ENCODE measurements at places on chromosomes 1 and 21.

DNA sequence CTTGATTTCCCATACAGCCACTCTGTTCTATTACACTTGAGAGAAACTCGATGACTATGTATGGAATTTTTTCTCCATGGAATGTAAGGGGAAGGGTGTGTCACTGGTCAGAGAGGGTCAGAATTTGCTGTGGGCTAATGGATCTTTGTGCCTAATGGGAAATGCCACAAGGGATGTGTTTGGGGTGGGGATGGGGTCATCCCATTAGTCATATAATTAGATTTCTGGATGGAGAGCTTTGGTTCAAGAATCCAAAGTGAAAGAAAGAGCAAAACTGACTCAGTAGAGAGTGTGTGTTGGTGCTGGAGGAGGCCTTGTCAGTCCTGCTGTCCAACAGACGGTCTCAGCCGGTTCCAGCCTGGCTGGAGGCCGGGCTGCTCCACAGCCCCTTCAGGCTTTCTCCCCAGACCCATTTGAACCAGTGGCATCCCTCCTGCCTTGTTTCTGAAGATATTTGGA, 86.4 kb downstream of the LAMC2 start:
- DNase-seq = no peak
- H3K4me3 ChIP-seq = no peak overlapping the region
- H3K27ac ChIP-seq = peak overlapping the region; percentile 25
- peaks cover 20% of the 10 kb centered on the region for H3K4me1 ChIP-seq

DNA sequence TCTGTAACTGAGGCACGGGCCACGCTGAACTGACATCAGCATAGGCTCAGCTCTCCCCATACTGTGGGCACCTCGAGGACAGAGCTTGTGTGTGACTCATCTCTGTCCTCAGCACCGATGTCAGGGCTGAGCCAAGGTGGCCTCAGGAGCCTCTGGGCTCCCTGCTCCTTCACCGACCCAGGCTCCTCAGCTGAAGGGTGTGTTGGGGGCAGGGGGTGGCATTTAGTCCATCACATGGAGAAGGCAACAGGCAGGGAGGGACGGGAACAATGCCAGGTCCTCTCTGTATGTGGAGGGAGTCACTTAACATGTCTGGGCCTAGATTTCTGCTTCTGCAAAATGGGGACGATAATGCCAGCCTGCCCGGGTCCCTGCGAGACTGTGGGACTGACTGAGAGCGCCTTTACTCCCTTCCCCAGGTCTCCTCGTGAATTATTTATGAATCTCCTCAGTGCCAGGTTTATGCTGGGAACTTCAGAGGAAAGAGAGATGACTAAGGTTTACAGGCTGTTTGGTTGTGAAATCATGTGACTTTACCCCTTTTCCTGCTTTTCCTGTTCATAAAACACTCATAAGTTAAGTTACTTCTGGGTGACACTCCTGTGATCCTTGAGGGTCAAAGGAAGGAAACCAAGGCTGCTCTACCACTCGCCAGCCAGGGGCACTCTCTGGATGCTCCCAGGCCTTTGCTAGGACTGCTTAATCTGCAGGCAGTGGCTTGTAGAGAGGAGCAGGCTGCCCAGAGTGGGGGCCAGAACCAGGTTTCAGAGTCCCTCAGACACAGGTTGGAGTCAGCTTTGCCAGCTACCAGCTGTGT, 16.2 kb downstream of the TTC39A start:
- H3K4me3 ChIP-seq = no peak overlapping the region
- DNase-seq = no peak
- no peaks in the 10 kb centered on the region for H3K27me3 ChIP-seq

DNA sequence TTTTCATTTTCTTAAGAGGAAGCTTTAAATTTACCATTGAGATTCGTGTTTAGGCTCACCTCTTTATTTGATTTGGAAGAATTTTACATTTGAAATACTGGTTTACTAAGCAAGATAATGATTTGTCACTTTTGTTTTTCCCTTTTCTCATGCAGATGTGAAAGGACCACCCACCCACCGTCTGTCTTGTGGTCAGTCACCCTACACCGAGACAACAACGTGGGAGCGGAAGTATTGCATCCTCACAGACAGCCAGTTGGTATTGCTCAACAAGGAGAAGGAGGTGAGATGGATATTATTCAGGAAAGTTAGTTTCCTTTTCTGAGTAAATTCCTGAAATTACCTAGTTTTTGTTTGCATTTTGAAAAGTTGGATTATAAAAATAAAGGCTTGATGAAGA, 189.5 kb downstream of the RASAL2 start:
- no peak overlapping the region for H3K27ac ChIP-seq
- no peaks in the 10 kb centered on the region for H3K27me3 ChIP-seq
- H3K4me3 ChIP-seq = no peak overlapping the region
- no peaks in the 10 kb centered on the region for H3K36me3 ChIP-seq
- DNase-seq = no peak

GRCh38 chr21:46322351-46323226, 1.1 kb downstream of the C21orf58 start:
- H3K27ac ChIP-seq = no peak overlapping the region
- no peak for DNase-seq
- H3K4me3 ChIP-seq = peak overlapping the region; percentile 100
- H3K4me1 ChIP-seq = peaks cover 30% of the 10 kb centered on the region
- H3K27me3 ChIP-seq = no peaks in the 10 kb centered on the region
- H3K36me3 ChIP-seq = no peaks in the 10 kb centered on the region

GRCh38 chr1:170471398-170472053, 60.4 kb upstream of the GORAB start:
- no peaks in the 10 kb centered on the region for H3K27me3 ChIP-seq
- H3K36me3 ChIP-seq = no peaks in the 10 kb centered on the region
- no peak overlapping the region for H3K4me3 ChIP-seq
- no peaks in the 10 kb centered on the region for H3K4me1 ChIP-seq

GRCh38 chr1:210061992-210062391, 124.0 kb downstream of the SYT14 start:
- no peak overlapping the region for H3K4me3 ChIP-seq
- no peak for DNase-seq
- H3K36me3 ChIP-seq = no peaks in the 10 kb centered on the region
- H3K27ac ChIP-seq = no peak overlapping the region
- no peaks in the 10 kb centered on the region for H3K4me1 ChIP-seq
- H3K27me3 ChIP-seq = no peaks in the 10 kb centered on the region

GRCh38 chr1:155884982-155885381, 25.6 kb downstream of the SYT11 start:
- DNase-seq = no peak
- H3K4me1 ChIP-seq = no peaks in the 10 kb centered on the region
- no peak overlapping the region for H3K27ac ChIP-seq
- no peaks in the 10 kb centered on the region for H3K27me3 ChIP-seq
- no peak overlapping the region for H3K4me3 ChIP-seq

DNA sequence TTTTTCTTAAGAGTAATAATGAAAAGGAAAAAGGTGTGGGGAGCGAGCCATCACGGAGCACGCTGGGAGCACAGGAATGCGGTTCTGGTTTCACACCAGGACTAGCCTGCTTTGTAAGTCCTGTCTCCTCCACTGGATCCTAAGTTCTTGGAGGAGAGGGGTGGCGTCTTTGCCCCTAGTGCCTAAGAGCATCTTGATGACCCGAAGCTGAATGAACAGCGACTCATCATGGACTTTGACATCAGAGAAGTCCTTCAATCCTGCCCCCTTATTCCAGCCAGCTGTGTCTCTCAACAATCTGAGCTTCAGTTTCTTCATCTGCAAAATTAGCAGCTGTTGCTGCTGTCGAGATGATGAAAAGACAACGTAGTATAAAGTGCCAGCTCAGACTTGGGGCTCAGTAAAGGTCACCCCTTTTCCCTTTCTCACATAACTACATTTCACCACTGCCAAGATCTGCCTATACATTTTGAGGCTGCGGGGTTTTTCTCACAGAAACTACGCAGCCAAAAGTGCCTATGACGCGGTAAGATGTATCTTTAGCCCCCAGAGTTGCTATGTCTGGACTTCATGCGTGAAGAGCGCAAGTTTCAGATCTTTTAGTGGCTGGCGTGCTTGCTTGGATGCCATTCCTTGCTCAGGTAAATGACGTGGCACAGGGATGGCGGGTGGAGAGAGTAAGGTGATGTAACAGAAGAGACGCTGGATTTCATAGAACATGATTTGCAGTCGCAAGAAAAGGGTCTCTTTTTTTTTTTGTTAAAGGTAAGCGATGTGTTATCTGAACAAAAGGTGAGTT, 4.9 kb upstream of the PRDM2 start:
- H3K27me3 ChIP-seq = peaks cover 17% of the 10 kb centered on the region
- peaks cover 4% of the 10 kb centered on the region for H3K4me1 ChIP-seq
- H3K4me3 ChIP-seq = no peak overlapping the region
- no peak for DNase-seq
- no peak overlapping the region for H3K27ac ChIP-seq

- H3K4me3 ChIP-seq = no peak overlapping the region
- H3K4me1 ChIP-seq = no peaks in the 10 kb centered on the region
- H3K27me3 ChIP-seq = no peaks in the 10 kb centered on the region
- no peak overlapping the region for H3K27ac ChIP-seq
- no peak for DNase-seq
- H3K36me3 ChIP-seq = no peaks in the 10 kb centered on the region
Measured at GRCh38 chr1:87179076-87179810, 149.4 kb upstream of the LMO4 start.

- no peaks in the 10 kb centered on the region for H3K36me3 ChIP-seq
- H3K27me3 ChIP-seq = peaks cover 50% of the 10 kb centered on the region
- H3K27ac ChIP-seq = no peak within 1 kb of the TSS
- peaks cover 11% of the 10 kb centered on the region for H3K4me1 ChIP-seq
- peak within 1 kb of the TSS; percentile 43 for H3K4me3 ChIP-seq
Measured at GRCh38 chr1:209937996-209938959, at the start of gene SYT14. Gene SYT14, plus strand, starts transcription at chr1:209938217. Its CDS starts 48 bp downstream, at chr1:209938265.

GRCh38 chr1:208374391-208374941, 130.3 kb upstream of the PLXNA2 start:
- no peaks in the 10 kb centered on the region for H3K4me1 ChIP-seq
- DNase-seq = no peak
- no peak overlapping the region for H3K27ac ChIP-seq
- no peak overlapping the region for H3K4me3 ChIP-seq
- no peaks in the 10 kb centered on the region for H3K36me3 ChIP-seq
- no peaks in the 10 kb centered on the region for H3K27me3 ChIP-seq

- H3K4me3 ChIP-seq = no peak overlapping the region
- no peaks in the 10 kb centered on the region for H3K27me3 ChIP-seq
- no peaks in the 10 kb centered on the region for H3K4me1 ChIP-seq
Measured at GRCh38 chr1:186429017-186429416, 31.9 kb downstream of the PDC start.

GRCh38 chr1:116557323-116557878, 13.4 kb downstream of the CD58 start:
- H3K4me1 ChIP-seq = peaks cover 32% of the 10 kb centered on the region
- H3K36me3 ChIP-seq = no peaks in the 10 kb centered on the region
- no peak for DNase-seq
- H3K27ac ChIP-seq = peak overlapping the region; percentile 63

- no peaks in the 10 kb centered on the region for H3K27me3 ChIP-seq
- no peaks in the 10 kb centered on the region for H3K4me1 ChIP-seq
- no peak overlapping the region for H3K27ac ChIP-seq
- H3K36me3 ChIP-seq = peaks cover under 1% of the 10 kb centered on the region
- H3K4me3 ChIP-seq = no peak overlapping the region
Measured at GRCh38 chr1:26579681-26580111, 50.1 kb downstream of the RPS6KA1 start.

DNA sequence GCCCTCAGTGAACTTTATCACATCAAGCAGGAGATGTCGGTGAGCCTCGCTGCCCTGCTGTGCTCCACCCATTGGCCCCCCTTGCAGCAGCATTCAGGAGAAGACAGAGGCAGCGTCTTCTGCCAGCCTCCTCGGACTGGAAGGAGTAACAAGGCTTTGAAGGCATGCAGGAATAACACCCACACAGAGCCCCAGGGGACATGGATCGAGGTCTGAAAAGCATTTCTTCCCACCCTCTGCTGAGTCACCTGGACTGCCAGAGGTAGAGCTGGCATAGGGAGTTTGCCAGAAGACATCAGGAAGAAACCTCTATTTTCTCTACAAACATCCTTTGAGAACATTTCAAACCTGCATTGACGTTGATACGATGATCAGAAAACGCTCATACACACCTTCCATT, 42.9 kb downstream of the COL18A1 start:
- no peaks in the 10 kb centered on the region for H3K27me3 ChIP-seq
- H3K4me1 ChIP-seq = peaks cover 19% of the 10 kb centered on the region
- DNase-seq = no peak

GRCh38 chr1:99218999-99219398, 45.3 kb upstream of the PLPPR4 start:
- H3K27ac ChIP-seq = no peak overlapping the region
- no peaks in the 10 kb centered on the region for H3K27me3 ChIP-seq
- DNase-seq = no peak
- H3K36me3 ChIP-seq = no peaks in the 10 kb centered on the region
- H3K4me1 ChIP-seq = no peaks in the 10 kb centered on the region
- no peak overlapping the region for H3K4me3 ChIP-seq

Measured in suprapubic skin (tissue), 4 donors.